ENCODE measurements at places on chromosomes 6 and 20.

GRCh38 chr20:32462900-32463641, 104.9 kb downstream of the ASXL1 start:
- no peak for DNase-seq

DNA sequence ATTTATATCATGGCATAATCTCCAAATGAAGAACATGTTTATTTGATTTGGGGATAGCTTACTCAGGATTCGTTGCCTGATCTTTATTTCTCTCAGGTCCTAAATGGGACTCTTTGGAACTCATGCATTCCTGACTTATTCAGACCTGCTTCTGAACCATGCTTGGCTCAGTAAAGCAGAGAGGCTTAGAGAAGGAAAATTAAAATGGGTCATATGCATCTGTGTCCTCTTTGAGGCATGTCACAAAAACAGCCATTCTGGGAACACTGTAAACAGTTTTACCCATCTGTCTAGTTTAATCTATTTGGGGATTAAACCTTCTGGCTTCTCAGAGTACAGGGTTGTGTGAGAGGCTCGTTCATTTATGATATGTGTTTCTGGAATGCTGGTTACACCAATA, 1017.3 kb downstream of the KIF16B start:
- no peak for DNase-seq

DNA sequence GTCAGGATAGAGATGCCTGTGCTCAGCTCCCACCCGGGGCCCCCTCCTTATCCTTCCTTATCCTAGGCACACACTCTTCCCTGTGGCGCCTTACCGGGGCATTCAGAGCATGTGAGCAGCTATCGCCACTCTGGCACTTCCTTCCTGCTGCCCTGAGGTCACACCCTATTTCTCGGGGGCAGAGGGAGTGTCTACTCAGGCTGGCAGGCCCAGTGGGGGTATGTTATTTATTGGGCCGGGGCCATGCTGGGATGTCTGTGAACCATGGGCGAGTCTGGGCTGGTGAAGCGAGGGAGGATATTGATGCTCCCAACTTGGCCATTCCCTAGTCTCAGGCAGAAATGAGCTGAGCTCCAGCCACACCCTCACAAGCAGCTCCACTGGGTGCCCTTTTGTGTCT, 3.9 kb upstream of the LY6G6D start:
- no peak for DNase-seq

DNA sequence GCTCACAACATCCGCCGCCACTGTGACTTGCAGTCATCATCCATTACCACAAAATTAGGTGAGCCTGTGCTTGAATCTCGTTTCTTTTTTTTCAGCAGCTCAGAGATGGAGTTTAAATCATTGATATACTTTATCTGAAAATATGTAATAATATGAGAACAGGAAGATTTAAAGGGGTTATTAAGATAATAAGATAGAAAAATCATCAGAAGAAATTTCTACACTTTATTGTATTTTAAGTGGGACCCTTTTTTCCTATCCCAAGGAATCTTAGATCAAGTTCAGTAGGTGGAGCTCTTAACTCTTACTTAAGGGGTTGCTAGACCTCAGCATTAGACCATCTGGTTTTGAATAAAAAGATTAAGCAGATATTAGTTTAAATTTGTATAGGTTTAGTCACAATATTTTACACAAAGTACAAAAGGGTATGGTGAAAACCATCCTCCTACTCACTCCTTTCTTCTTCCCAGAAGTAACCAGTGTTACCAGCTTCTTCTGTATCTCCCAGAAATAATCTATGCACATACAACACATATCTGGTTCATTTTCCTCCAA, 9.4 kb upstream of the NCOA7 start:
- peak; percentile 28 for DNase-seq

- DNase-seq, result no peak
These were observed 132.3 kb upstream of the SULF2 start for GRCh38 chr20:47917549-47918070.

GRCh38 chr6:33962246-33963027, 158.6 kb upstream of the MLN start:
- DNase-seq, result no peak

DNA sequence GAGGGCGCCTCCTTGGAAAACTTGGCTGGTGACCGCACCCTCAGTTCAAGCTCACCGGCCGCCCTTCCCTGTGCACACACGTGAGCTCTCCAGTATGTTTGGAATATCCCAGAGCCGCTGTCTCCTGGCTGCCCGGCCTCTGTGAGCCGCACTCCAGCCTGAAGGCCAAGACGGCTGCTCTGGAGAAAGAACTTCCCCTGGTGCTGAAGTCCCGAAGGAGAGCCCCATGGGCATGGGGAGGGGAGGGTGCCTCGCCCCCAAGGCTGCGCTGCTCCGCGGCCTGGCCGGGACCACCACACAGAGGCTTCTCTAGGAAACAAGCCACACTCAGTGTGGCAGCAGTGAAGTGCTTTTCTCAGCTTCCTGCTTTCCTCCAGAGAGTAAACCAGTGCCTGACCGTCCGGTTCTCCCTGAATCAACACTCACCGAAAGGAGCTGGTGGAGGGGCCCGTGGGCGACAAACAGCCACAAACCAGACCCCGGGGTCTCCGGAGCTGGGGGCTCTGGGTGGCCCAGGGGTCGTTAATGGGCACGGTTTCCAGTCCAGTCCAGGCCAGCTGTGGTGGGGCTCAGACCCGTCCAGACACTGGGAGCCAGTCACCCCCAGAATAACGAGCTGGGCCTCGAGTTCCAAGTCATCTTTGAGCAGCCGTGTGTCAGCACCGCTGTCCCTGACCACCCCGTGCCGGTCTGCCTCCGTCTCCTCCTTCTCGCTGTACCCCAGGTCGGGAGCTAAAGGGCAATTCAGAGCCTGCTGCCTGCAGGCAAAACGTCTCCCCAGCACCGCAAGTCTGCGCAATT, 87.4 kb upstream of the BHLHE23 start:
- no peak for DNase-seq

GRCh38 chr6:20119485-20119884, 92.8 kb downstream of the MBOAT1 start:
- DNase-seq, result no peak

- DNase-seq, result no peak
These were observed 37.4 kb upstream of the AFDN start for GRCh38 chr6:167789358-167789757.

- DNase-seq, result no peak
These were observed 57.5 kb upstream of the IL20RA start for GRCh38 chr6:137102050-137102848.

GRCh38 chr20:1467355-1468116, 887 bp upstream of the NSFL1C start:
- DNase-seq, result no peak

DNA sequence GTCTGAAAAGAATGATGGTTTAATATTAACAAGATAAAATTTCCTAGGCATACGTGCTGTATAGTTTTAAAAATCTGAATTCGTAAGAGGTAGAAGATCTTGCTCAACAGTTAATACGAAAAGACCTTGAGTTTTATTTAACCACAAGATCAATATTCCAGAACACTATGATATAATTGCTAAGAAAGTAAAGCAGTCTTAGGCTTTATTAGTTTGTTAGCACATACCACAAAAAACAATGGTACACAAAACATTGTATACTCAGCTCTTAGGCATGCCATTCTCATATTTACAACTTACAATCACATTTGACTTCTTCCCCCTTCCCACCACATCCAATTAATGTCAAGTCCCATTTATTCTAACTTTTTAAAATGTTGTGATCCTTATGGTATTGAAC, 24.4 kb upstream of the STXBP5 start:
- DNase-seq, result no peak

GRCh38 chr20:37564388-37565133, 36.9 kb upstream of the BLCAP start:
- peak; percentile 2 for DNase-seq

GRCh38 chr6:31969712-31970603, 2.0 kb downstream of the DXO start:
- no peak for DNase-seq
